Astrocyte of the cerebellum (primary cell): ENCODE measurements at places on chromosomes 7 and 10.
A peak's percentile ranks its signal among the peaks of the same experiment; 100 is the strongest.

DNA sequence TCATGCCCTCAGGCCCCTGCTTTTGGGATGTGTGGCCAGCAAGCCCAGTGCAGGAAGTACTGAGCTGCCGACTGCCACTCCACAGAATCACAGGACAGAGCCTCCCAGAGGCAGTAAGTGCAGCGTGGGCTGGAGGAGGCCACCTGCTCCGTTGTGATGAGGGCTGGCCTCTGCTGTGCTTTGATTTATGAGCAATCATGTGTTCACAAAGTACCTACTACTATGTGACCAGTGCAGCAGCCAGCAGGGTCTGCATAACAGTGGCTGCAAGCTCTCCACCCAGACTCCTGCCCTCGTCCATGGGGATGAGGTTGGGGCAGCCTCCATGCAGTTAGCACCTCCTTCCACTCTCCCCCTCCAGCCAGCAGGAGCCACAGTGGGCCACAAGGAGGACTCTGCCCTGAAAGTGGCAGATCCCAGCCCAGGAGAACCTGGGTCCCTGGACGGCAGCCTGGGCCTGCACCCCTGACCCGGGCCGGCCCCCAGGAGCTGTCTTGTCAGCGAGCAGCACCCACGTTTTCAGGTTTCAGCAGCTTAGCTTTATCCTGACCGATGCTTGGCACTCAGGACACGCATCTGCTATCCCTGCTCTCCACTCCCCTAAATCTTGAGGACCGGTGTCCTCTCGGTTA lies 37.7 kb upstream of the INSIG1 start:
- DNase-seq: no peak

DNA sequence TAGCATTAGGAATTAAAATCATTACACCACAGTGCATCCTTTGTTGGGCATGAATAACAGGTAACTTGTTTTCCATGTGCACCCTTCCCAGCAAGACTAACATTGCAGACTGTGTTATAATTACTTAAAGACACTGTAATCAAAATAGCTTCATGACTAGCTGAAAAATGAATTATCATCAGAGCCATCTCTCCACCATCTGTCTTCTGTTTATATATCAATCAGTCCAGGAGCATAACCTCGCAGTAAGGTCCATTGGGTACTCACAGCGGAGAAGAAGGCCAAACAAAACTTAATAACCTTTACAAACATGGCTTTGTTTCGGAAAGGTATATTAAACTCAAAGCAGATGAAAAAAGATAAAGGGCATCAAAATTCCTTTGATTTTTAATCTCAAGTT lies 90.6 kb downstream of the ODAD2 start:
- no peak for DNase-seq

GRCh38 chr7:51430480-51431086 lies 114.0 kb upstream of the COBL start:
- peak; percentile 35 for DNase-seq

GRCh38 chr7:45679516-45679915 lies 105.3 kb downstream of the ADCY1 start:
- DNase-seq: no peak

DNA sequence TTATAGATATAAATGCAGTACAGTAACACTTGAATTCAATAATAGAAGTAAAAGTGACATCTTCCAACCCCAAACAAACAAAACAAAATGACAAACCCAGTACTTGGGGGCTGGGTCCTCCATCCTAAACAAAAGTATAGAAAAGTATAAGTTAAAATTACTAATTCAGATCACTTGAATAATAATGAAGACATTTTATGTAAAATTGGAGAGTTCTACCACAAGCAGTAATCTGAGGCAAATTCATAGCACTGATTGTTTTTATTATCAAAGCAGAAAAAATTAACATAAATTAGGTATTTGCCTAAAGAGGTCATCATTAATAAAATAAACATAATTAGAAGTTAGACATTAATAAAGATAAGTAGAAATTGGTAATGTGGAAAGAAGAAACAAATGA lies 81.5 kb downstream of the ITPRID1 start:
- no peak for DNase-seq

GRCh38 chr10:101879456-101880231 lies 36.0 kb upstream of the KCNIP2 start:
- DNase-seq: peak; percentile 52

GRCh38 chr7:141717450-141717849 lies 9.3 kb downstream of the WEE2 start:
- DNase-seq: no peak

DNA sequence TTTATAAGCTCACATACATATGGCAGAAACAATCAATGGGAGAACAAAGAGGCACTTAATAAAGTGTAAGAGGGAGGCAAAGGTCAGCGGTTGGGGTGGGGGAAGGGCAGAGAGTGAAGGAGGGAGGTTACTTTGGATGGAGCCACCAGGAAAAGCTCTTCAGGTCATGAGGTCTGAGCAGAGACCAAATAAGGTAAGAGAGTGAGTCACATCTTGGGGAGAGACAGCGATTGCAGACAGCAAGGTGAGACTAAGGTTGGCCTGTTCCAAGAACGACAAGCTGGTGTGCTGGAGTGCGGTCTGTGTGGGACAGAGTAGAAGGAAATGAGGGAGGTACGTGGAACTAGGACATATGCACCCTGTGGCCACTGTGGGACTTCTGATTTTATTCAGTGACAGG lies 74.3 kb upstream of the TOMM7 start:
- DNase-seq: no peak

DNA sequence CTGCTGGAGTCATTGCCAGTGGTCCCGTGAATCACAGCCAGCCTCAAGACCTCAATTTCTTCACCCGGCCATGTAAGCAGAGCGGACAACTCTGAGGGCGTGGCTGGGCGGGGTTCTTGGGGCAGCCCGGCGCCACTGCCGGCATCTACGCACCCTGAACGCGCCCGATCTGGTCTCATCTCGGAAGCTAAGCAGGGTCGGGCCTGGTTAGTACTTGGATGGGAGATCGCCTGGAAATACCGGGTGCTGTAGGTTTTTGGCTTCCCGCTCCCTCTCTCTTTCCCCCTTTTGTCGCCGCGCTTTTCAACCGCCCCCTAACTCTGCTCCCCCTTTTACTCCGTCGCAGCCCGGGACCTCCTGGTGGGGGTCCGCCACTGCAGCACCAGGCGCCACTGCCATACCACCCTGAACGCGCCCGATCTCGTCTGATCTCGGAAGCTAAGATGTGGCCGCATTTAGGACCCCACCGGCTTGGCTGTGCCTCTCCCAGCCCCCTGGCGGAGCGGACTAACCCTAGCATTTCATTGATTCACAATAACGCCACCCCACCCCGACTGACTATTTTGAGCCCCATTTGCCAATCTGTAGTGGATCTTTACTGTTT lies 25.3 kb downstream of the GARIN1A start:
- peak; percentile 8 for DNase-seq
